ENCODE measurements at places on chromosomes 2 and 18. TPM values are rescaled to one million over a fixed set of nuclear protein-coding genes. Genes with fewer than 3 reads are reported as not detected.

Gene ALLC
- not detected for total RNA-seq

Gene SERPINB11
- not detected for total RNA-seq

DNA sequence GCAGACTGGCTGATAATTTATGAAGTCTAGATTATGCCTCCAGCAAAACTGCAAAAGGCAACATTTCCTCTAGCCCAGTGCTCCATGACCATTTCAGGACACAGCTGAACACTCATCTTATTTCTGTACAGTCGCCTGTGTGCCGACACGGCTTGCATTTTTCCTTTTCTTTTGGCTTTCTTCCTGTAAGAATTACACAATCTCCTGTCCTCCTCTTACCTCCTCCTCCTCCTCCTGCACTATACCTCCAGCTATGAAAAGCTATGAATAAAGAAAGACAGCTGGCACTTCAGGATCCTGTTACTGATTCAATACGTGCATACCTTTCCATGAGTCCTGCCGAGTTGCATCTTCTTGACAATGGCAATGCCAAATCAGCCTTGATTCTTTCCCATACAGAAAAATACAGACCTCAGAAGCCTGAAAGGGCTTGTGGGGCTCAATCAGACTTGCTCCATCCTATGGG is 32.2 kb upstream of the TRIB2 start:
- no peak for DNase-seq

Gene STON1
- total RNA-seq: 6.1 TPM

GRCh38 chr2:101081375-101081907 is 69.7 kb downstream of the TBC1D8 start:
- no peak for DNase-seq

Gene GAL3ST2
- total RNA-seq: not detected

DNA sequence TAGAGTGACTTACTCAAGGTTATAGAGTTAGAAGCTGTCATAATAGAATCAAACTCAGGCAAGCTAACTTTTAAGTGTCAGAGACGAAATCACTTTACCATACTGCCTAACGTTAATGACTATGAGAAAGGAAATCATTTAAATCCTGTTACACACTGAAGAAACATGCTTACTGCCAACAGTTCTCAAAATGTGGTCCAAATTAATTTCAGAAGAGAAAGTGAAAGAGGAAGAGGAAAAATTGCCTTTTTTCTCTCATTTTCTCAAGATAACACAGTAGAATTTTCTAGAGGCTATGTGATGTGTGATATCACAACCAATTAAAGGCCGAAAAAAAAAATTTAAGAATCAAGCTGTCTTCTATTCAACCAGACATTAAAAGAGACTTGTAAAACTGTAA is 1362.7 kb upstream of the CHAC2 start:
- no peak for DNase-seq

- no peak for DNase-seq
These were observed 80.3 kb downstream of the DYNAP start for GRCh38 chr18:54671291-54671881.

Gene INO80B
- total RNA-seq: 30.1 TPM

- no peak for DNase-seq
These were observed 68.3 kb downstream of the MARCO start for GRCh38 chr2:119010336-119010735.

Gene CNNM3
- total RNA-seq: 3.5 TPM

Gene COL3A1
- 70.4 TPM for total RNA-seq

Gene CXCR1
- total RNA-seq: not detected

GRCh38 chr2:224025874-224026273 is 13.2 kb downstream of the SERPINE2 start:
- DNase-seq: no peak

Gene DIPK1C
- 1.6 TPM for total RNA-seq

- DNase-seq: no peak
These were observed 368.6 kb upstream of the SPRED2 start for GRCh38 chr2:65800998-65801397.

Gene GKN2
- total RNA-seq: not detected

DNA sequence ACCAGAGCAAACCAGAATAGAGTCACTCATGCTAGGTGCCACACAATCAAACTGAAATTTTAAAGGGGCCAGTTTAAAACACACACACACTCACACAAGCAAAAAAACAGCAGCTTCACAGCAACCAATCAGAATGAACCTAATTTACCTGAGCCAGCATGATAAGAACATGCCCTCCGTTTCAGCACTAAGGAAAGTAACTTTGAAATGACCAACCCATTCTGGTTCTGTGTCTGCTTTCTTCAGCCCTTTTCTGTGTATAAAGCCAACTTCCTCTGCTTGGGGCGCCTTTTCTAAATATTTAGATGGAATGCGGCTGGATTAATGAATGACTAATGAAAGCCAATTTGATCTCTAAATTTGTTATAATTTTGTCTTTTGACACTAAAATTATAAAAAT is 629.1 kb downstream of the ZEB2 start:
- no peak for DNase-seq

Gene WDPCP
- total RNA-seq: 3.7 TPM

Gene IGFBP2
- total RNA-seq: 11.6 TPM

- peak; percentile 48 for DNase-seq
These were observed 1167.9 kb downstream of the DSC3 start for GRCh38 chr18:29874519-29875098.

DNA sequence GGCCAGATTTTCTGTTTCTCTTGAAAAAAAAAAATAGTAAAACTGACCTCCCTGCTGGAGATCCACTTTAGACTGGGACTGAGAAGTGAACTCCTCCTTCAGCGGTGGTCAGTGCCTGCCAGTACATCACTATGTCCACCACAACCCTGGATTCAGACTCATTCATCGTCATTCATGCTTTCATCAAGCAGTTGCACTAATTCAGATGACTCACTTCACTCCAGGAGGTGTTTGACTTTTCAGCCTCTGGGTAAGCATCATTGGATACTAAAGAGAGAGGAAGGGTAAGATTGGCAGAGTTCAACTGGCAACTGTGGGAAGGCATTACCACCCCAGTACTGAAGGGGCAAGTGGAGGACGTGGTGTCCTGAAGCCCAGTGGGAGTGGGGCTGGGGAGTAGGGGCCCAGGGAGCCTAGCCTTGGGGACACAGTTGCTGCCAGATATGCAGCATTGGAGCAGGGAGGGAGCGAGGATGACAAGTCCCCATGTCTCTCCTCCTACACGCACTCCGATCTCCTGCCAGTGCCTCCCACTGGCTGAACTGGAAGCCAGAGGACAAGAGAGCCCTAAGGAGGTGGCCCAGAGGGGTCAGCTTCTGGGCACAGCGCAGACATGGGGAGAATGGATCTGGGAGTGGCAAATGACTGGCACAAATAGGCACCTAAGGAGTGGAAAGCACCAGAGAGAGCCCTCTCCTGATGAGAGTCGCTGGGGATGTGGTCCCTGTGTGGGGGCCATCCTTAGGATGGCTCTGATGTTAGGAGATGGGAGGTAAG is 111.1 kb downstream of the TGFA start:
- no peak for DNase-seq

Gene RALBP1
- 49.0 TPM for total RNA-seq

GRCh38 chr2:81247648-81248047 is 943.1 kb upstream of the LRRTM1 start:
- no peak for DNase-seq

DNA sequence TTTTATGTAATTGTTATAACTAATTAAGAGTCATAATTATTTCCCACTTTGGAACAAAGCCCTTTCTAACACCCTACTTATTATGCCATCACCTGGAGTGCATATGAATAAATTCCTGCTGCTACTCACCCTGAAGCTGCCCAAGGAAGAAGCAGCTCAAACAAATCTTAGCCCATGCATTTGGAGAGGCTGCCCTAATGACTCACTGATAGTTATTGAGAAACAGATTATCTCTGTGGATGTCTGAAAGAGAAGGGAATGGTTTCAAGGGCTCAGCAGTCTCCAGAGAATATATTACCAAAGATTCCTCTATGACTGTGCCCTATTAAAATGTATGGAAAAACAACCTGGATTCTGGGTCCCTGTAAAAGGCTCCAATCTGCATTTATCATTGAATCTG is 81.0 kb downstream of the GPR39 start:
- DNase-seq: no peak

Gene MXD1
- 1.6 TPM for total RNA-seq

Gene YWHAQ
- 391 TPM for total RNA-seq

Gene CAPN13
- total RNA-seq: not detected

DNA sequence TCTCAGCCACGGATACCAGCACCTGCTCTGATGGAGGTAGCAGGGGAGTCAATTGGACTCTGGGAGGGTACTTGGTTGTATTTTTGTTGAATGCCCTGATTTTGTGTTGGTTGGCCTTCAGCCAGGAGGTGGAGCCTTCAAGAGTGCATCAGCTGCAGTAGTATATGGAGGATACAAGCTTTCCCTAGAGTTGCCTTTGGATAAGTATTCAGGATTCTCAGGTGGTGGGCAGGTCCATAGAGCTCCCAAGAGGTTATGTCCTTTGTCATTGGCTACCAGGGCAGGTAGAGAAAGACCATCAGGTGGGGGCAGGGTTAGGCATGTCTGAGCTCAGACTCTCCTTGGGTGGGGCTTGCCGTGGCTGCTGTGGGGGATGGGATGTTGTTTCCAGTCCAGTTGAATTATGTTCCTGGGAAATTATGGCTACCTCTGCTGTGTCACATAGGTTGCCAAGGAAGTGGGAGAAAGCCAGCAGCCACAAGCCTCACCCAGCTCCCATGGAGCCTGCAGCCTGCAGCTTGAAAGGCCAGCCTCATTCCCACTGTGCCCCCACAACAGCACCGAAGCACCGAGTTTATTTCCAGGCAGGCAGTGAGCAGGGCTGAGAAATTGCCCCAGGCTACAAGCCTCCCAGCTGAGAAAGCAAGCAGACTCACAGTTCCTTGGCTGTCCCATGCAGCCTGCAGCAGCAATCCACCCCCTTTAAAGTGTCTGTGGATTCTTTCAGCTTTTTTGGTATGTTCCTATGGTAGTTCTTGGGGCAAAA is 38.6 kb upstream of the CHST9 start:
- no peak for DNase-seq

- DNase-seq: no peak
These were observed 286.0 kb downstream of the LPIN1 start for GRCh38 chr2:12032398-12032797.

DNA sequence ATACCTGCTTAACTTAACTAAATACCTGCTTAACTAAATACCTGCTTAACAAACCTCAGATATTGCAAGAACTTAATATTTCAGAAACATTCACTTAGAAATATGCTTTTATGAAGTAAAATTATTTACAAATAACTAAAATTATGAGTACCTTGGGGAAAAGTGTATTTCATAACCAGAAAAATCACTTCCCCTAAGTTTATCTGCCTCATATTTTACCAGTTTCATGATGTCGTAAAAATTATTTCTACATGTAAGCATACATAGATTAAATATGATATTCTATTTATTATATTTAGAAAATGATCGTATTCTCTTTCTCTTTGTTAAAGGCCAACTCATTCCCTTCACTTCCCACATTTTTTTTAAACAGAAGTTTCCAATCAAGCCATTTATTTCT is 41.5 kb upstream of the DSC1 start:
- no peak for DNase-seq

DNA sequence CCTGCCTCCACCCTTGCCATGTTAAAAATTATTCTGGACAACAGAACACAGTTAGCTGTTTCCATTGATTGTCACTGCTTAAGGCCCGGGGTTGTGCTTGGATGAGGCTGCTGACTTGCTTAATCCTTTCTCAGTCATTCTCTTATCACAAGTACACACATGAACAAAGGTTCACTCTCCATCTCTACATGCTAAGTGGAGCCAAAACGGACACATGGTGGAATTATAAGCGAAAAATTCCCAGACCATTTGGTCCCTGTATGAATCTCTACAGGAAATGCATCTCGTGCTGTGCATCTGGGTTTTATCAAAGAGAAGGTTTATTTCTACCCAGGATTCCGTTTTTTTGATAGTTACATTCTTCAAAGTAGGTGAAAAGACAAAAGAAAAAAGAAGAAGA is 177.5 kb upstream of the ETAA1 start:
- DNase-seq: no peak

DNA sequence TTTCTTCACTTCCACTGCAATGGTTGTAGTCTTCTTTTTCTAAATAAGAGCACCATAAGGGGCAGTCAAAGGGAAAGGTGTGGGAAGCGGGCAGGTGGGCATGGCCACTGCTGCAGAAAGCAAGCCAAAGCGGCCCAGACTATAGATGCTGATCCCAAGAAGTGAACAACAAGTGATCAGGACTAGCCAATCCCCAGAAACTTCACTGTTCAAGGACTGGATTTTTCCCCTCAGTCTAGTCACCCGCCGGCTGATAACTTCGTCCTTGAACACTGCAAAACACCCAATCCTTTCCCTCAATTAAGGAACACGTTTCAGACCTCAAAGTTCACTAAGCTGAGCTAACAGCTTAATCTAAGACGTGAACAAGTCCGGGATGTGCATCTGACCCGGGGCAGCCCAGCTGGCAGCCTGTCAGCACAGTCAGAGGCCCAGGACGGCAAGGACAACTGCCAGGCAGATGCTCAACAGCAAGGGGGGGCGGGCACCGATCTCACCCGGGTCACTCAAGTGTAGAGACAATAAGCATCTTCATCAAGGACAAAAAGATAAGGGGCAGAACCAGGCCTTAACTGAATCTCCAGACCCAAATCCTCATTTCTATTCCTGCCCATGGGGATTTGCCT is 59.8 kb downstream of the HDLBP start:
- DNase-seq: no peak

Gene NYAP2
- total RNA-seq: 0.95 TPM

GRCh38 chr2:33521791-33522281 is 45.4 kb downstream of the RASGRP3 start:
- no peak for DNase-seq

- DNase-seq: no peak
These were observed 15.4 kb upstream of the DTNA start for GRCh38 chr18:34694591-34695165.

Gene GPATCH11
- total RNA-seq: 3.4 TPM
